ENCODE measurements at places on chromosomes 16 and 17.
A peak's percentile ranks its signal among the peaks of the same experiment; 100 is the strongest.

DNA sequence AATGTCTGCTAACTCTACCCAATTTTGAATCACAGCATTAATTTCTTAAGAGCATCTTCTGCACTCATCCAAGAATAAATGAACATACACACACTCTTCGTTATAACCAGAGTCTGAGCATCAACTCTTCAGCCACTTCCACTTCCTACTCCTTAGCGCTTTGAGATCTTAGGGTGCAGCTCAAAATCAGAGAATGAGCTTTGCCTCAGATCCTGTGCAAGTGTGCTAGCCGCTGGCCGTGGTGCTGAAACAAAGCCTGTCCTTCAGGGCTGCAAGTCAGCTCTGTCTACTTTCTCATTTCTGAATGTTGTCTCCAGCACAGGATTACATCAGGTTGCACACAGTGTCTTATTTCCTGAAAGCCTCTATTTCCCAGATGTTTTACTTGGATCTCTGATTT, 165.4 kb downstream of the AIPL1 start:
- no peak for DNase-seq

DNA sequence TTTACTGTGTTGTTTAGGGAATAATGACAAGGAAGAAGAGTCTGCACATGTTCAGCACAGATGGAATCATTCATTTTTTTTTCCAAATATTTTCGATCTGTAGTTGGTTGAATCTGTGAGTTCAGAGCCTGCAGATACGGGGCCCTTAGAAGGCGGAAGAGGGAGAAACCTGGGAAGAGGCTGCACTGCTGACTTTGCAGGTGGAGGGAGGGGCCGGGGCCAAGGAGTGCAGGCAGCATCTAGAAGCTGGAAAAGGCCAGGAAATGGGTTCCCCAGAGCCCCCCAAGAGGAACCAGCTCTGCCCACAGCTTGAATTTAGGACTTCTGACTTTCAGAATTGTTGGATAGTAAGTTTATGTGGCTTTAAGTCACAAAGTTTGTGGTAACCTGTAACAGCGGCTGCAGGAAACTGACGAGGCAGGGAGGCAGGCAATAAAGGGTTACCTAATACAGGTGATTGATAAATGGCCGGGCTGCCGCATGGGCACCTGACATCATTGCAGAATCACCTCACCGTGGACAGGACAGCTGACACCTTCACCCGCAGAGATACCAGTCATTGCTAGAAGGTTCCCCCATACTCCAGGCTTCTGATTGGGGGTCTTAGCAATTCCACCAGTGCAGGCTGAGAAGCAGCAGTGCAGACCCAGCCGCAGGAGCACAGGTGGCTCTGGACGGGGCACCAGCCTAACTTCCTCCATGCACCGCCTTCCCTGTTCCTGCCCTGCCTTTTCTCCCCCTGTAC, 181.3 kb downstream of the IRF8 start:
- no peak for DNase-seq

- no peak for DNase-seq
These were observed 14.8 kb upstream of the CETP start for GRCh38 chr16:56946767-56947603.

DNA sequence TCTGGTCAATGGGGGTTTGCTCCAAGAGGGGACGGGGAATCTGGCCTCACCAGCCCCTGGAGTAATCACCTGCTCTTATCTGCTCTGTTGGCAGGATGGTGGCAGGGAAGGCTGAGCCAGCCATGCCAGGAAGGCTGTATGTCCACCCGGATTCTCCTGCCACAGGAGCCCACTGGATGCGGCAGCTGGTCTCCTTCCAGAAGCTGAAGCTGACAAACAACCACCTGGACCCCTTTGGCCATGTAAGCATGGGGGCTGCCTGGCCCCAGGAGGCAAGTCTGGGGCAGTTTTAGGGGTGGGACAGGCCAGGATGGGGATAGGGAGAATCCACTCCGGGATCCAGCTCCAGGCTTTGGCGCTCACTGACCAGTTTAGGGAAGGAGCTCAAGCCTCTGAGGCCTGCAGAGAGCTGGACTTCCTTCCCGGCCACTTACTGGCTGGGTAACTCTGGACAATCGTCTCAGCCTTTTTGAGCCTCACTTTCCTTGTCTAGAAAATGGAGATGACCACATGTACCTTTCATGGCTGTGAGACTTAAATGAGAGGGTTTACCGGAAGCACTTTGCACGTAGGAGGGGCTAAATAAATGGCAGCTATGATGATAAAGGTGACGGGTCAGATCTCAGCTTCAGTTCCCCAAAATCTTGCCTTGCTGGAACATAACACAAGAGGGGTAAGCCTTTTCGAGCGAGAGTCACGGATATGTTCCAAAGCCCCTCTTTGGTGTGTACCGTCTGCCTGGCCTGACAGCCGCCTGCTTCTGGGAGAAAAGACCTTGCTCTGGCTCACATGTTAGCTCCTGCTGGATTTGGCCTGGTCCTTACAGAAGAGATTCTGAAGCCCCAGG, 15.4 kb downstream of the TBX4 start:
- no peak for DNase-seq

DNA sequence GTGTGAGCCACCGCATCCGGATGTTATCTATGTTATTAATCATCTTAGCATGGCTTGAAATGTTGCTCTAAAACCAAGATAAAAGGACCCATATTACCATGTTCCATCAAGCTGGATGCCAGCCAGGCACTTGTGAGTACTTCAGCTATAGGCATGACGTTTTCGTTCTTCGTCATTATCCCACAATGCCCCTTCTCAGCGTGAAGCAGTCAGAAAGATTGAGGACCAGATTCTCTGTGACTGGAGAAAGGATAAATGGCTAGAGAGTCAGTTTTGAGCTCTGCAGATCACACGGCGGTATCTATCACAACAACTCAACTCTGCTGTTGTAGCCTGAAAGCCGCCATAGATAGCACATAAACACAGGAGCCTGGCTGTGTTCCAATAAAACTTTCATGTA, 29.8 kb upstream of the LCMT1 start:
- no peak for DNase-seq

DNA sequence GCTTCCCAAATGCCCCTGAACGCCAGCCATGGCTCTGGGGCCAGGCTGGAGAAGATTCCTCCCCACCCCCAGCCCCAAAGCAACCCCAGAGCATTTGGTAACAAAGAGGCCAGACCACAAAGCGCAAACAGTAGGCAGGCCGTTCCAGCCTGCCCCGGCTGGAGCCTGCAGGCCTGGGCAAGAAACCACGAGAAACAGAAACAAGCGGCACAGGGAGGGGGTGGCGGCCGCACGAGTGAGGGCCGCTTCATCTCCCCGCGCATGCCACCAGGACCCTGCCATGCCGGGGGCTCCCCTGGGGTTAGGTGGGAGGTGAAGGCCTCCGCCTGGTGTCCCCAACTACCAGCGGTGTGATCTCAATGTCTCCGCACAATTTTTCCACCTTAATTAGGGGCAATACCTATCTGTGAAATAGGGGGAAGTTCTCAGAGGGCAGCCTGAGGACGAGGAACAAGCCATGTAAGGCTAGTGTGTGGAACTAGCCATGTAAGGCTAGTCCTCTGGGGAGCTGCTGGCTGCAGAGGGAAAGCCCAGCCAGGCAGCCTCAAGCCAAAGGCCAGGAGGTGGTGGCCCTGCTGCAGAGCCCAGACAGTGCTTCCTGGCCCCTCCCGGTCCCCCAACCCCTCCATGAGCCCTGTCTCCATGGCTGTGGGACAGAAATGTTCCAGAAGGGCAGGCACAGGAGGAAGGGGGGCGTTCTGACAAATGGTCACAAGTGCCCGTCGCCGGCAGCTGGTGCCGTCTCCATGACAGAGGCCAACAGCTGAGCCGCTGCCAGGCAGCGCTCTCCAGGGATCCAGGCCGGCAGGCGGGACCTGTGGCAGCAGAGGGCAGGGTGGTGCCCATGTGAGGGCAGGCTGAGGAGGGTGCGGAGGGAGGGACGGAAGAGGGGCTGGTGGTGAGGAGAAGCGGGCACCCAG, 14.5 kb upstream of the MTSS2 start:
- DNase-seq: peak; percentile 81

GRCh38 chr16:78513838-78514237, 414.4 kb downstream of the WWOX start:
- no peak for DNase-seq

GRCh38 chr16:57873218-57873617, 70.9 kb upstream of the KIFC3 start:
- no peak for DNase-seq

DNA sequence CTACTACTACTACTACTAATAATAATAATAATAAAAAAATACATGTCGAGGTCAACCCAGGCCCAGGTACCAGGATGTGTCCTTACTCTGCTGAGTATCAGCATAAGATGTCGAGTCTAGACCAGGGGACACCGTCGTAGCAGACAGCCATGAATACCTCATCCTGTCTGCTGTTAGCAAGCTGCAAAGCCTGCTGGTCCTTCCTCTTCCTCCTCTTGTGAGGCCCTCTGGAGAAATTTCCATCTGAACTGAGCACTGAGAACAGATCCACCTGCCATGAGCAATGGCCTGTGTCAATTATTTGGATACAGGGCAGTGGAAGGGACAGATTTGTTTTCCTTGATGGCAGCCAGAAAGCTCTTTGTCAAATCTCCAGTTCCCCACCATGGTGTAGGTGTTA, 168.5 kb downstream of the XYLT1 start:
- no peak for DNase-seq

DNA sequence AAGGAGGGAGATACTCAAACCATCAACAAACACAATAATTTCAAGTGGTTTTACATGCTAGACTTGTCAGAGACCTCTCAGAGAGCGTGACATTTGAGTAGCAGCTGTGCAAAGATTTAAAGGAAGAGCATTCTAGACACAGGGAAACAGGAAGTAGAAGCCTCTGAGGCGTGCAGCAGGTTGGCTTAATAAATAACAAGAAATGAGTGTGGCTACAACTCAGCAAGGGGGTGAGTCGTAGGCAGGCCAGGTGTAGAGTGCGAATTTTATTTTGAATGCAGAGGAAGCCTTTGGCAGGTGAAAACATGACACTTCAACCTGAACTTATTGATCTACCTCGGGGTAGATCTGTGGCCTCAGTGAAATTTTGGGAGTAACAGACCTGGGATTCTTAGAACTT, 73.2 kb upstream of the MRTFB start:
- no peak for DNase-seq

DNA sequence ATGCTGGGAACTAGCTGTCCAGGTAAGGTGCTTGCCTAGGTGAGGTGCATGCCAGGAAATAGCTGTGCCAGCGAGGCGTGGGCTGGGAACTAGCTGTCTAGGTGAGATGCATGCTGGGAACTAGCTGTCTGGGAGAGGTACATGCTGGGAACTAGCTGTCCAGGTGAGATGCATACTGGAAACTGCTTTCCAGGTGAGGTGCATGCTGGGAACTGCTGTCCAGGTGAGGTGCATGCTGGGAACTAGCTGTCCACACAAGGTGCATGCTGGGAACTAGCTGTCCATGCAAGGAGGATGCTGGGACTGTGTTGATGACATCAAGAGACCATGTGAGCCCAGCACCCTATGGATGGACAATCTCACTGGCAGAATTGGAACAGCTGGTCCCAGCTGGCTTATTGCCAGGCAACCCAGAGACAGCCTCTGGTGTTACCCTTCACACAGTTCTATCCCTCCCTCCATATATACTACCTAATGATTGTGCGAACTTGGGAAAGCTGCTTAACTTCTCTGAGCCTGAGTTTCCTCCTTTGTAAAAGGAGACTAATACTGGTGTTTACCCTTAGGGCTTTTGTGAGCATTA, 479.9 kb upstream of the RBFOX1 start:
- no peak for DNase-seq

- DNase-seq: no peak
These were observed 112.1 kb downstream of the ADAMTS18 start for GRCh38 chr16:77322757-77323156.

GRCh38 chr16:25013751-25014499, 1.2 kb downstream of the ARHGAP17 start:
- DNase-seq: no peak

- no peak for DNase-seq
These were observed 18.9 kb downstream of the GGA3 start for GRCh38 chr17:75242461-75243042.

DNA sequence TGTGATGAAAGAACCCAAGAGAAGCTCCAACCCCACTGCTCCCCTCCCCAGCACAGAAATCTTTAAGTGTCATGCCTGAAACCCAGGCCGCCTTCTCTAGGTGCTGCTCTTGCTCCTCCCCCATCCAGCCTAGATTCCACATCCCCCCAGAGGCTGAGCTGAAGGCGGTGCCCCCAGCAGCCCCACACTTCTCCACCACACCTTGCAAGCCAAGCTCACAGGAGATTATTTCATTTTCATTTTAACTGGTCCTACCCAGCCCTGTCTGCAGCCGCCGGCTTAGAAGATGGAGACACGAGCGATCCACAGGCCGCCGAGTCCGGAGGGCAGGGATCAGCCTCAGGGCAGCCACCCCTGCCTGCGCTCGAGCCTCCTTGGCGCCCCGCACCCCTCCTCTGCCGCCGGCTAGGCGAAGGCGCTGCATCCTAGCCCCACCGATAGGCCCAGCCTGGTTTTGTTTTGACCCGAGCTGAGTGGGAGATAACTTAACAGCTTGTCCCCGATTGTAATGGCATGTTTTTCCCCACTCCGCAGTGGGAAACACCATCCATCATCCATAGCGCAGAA, 125.3 kb downstream of the RBFOX3 start:
- no peak for DNase-seq

DNA sequence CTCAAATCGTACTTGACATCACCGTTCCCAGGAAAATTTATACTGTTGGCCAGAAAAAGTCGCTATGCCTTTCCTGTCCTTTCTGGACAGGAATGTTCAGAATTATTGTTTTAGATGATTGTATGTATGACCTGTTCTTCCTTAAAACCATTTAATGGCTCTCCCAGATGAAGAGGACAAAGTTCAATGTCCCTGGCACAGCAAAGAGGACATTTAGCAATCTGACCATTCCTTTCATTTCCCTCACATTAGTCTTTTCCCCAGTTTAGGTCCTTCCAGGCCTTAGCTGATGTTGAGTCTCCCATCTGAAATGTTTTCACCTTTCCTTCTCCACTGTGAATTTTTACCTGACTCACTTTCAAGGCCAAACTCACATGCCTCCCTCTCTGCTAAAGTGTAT, 938.9 kb downstream of the CDH11 start:
- no peak for DNase-seq

- no peak for DNase-seq
These were observed 64.9 kb downstream of the TEX14 start for GRCh38 chr17:58626905-58627304.

- no peak for DNase-seq
These were observed 18.5 kb downstream of the PHLPP2 start for GRCh38 chr16:71706046-71706445.

DNA sequence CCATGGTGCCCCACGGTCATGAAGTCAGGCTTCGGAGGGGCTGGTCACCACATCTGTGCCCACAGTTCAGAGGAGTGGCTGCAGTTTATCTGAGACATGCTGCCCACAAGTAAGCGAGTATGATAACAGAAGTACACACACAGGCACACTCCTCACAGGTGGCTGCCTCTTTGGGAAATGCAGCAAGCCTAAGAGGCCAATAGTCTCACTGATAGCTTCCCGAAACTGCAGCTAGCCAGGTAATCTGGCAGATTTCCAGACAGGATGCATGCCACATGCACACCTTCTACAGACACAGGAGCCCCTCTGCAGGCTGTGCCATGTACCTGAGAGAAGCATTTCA, 12.6 kb upstream of the GFOD2 start:
- DNase-seq: no peak

GRCh38 chr16:28181515-28181914, 30.2 kb downstream of the XPO6 start:
- DNase-seq: no peak

All from hippocampal formation (tissue), 2 donors.